ENCODE measurements at places on chromosomes 13 and 19.

- DNase-seq: no peak
Observed at GRCh38 chr13:32938314-32938713, 77.9 kb upstream of the KL start.

- DNase-seq: no peak
Observed at GRCh38 chr13:46288570-46289259, 77.0 kb downstream of the LRRC63 start.

DNA sequence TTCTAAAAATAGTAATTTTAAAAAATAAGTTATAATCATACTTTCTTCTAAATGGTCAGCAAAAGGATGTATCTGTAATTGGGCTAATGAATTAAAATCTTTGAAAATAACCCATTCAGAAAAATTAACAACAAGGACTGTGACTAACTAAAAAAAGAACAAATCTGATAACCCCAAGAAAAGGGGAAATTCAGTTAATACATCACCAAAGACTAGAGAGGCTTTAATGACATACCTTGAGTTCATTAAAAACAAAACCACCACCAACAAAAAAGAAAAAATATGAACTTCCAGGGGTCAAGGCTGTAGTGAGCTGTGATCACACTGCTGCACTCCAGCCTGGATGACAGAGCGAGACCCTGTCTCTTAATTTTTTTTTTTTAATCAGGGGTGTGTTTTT lies 121.8 kb downstream of the TBC1D4 start:
- no peak for DNase-seq

- DNase-seq: no peak
Observed at GRCh38 chr19:28024920-28025319, 1188.0 kb downstream of the UQCRFS1 start.

DNA sequence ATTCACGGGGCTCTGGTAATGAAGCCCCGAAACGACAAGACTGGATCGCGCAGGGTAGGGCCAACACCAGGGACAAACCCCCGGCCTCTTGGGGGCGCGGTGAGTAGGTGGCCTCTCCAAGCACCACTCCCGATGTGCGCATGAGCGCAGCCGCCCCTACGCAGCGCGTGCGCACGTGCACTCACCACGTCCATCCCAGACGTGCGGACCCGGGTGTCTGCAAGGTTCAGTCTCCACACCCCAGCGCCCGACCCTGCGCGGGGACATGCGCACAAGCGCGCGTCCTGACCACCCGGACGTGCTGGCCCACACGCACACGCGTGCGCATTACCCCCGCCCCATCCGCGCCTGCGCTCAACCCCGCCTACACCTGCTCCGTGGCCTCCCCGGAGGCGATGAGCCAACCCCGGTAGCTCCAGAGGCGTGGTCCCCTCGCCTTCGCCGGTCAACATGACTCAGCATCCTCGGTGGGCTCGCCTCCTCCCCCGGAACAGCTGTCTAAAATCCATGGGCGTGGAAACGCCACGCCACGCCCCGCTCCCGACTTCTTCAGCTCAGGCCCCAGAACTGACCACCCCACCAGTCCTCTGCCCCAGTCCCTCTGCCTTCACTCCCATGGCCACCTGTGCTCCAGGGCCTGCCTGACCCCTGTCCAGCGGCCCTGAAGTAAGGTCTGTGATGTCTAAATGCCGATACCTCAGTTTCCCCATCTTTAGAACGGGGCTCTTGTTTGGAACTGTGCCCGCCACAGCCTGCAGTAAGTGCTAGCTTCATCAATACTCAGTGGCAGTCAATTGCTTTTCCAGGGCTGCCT lies 5.6 kb upstream of the GPI start:
- peak; percentile 86 for DNase-seq

GRCh38 chr19:2529473-2529918 lies 53.6 kb downstream of the GADD45B start:
- peak; percentile 98 for DNase-seq

DNA sequence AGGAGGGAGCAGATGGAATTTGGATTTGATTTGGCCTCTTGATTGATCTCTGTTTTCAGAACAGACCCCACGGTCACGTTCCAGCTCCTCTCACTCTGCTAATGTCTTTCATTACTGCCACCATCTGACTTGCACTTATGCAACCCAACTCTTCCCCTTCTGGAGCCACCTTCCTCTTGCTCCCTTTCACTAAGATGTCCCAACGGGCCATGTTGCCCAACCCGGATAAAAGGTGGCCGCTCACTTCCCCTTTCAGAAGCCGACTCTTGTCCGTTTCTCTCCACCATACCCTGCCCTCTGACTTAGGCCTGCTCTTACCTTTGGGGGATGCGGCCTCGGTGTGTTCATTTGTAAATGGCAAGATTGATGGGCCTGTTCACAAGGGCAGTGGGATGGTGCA lies 27.4 kb upstream of the CYP4F8 start:
- DNase-seq: no peak

GRCh38 chr19:16374436-16374835 lies 49.8 kb downstream of the KLF2 start:
- no peak for DNase-seq

GRCh38 chr13:27665333-27665732 lies 43.6 kb downstream of the POLR1D start:
- no peak for DNase-seq

GRCh38 chr19:37950471-37951175 lies 43.6 kb downstream of the SIPA1L3 start:
- DNase-seq: no peak

- no peak for DNase-seq
Observed at GRCh38 chr19:14383661-14384555, 2.7 kb downstream of the ADGRE5 start.

- no peak for DNase-seq
Observed at GRCh38 chr13:22108979-22109378, 438.1 kb downstream of the FGF9 start.

DNA sequence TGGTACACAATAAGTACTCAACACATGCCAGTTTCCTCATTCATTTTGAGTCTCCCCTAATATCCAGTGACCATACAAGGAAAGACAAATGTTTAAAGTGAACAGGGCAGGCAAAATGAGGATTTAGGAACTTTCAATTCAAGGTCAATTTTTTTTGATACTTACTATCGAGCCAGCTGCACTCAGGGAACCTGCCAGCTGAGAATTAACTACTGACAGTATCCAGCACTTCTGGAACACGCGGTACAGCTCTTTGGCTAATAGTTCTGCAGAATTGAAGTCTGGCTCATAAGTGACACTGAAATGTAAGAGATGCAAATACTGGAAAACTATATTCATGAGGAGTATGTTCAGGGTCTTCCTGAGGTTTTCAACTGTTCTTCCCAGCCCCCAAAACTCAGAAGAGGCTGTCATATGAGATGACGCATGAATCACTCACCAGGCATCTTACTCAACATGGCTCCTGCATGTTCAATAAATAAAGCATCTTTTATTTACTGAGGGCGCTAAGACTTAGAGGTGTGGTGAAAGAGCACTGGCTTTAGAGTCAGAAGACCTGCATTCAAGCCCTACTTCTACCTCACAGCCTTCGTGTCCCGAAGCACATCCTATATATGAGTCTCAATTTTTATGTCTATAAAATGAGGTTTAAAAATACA lies 25.6 kb downstream of the RUBCNL start:
- DNase-seq: no peak

DNA sequence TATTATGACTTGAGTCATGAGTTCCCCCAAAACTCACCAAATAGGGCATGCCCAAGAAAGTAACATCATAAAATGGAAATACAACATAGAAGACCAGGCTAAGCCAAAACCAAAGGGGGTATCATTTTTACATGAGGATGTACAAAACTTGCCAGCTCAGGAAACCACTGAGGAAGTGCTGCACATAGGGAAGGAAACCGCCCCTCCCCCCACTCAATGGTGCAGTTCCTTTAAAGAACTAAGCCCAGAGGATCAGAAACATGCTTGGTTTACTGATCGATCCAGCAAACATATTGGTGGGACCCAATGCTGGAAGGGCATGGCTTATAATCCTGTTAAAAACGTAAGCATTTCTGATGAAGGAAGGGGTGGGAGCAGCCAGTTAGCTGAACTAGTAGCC lies 4.2 kb upstream of the ZNF486 start:
- no peak for DNase-seq

- DNase-seq: no peak
Observed at GRCh38 chr13:110244071-110244830, 62.7 kb downstream of the COL4A1 start.

- DNase-seq: no peak
Observed at GRCh38 chr13:113348591-113348990, 15.3 kb downstream of the GRTP1 start.

DNA sequence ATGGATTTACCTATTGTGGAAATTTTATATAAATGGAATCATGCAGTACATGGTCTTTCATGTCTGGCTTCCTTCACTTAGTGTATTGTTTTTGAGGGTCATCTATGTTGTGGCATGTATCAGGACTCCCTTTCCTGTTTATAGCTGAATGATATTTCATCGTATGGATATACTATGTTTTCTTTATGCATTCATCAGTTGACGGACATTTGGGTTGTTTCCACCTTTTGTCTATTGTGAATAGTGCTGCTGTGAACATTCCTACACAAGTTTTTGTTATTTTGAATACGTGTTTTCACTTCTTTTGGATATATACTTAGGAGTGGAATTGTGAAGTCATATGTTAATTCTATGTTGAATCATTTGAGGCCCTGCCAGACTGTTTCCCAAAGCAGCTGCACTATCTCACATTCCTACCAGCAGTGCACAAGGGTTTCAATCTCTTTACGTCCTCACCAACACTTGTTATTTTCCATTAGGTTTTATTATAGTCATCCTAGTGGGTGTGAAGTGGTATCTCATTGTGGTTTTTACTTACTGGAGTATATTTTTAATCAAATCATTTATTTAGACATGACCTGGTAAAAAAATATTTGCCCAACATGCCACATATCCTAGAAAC lies 262.7 kb downstream of the DLEU7 start:
- no peak for DNase-seq

GRCh38 chr13:59874973-59875372 lies 288.8 kb downstream of the DIAPH3 start:
- no peak for DNase-seq

GRCh38 chr13:113390874-113391497 lies 27.1 kb upstream of the GRTP1 start:
- DNase-seq: no peak

- no peak for DNase-seq
Observed at GRCh38 chr19:44847144-44848035, 1.3 kb downstream of the NECTIN2 start.

GRCh38 chr13:32045982-32046785 lies 14.6 kb downstream of the FRY start:
- no peak for DNase-seq

- no peak for DNase-seq
Observed at GRCh38 chr13:100648354-100648753, 26.2 kb downstream of the TMTC4 start.

DNA sequence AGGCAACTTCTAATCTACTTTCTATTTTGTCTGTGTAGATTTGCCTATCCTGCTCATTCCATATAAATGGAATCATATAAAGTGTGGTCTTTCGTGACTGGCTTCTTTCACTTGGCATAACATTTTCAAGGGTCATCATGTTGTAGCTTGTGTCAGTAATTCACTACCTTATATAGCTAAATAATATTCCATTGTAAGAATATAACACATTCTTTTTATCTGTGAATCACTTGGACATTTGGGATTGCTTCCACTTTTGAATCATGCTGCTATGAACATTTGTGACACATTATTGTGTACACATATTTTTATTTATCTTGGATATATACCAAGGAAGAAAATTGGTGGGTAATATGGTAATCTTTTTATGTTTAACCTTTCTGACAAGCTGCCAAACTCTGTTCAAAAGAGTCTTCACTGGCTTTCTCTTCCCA lies 89.0 kb upstream of the CSNK1A1L start:
- DNase-seq: peak; percentile 23

- no peak for DNase-seq
Observed at GRCh38 chr19:34118879-34119748, 53.2 kb upstream of the LSM14A start.

GRCh38 chr19:51108805-51109146 lies 567 bp upstream of the CTU1 start:
- DNase-seq: no peak

- DNase-seq: no peak
Observed at GRCh38 chr13:46648166-46648607, 95.2 kb downstream of the LRCH1 start.

DNA sequence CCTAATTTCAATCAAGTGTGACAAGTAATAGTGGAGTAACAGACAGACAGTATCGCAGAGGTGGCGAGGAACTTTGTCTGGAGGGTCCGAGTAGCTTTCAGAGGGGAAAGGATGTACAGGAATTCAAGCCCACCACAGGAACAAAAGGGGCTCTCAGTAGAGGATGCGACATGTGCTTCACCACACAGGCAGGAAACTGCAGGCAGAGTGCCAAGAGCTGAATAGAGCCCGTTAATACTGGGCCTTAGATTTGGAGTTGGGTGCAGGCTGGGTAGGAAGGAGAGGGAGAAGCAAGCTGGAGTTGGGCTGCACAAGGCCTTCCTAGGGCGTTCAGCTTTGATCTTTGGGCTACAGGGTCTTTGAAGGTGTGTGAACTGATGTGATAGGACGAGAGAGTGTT lies 1.2 kb downstream of the CCDC70 start:
- no peak for DNase-seq

All from HS-5 (cell line).